ENCODE measurements at places on chromosomes 1 and 21. TPM values are rescaled to one million over a fixed set of nuclear protein-coding genes. Genes with fewer than 3 reads are reported as not detected.

- DNase-seq, result no peak
These were observed 42.2 kb upstream of the RALGPS2 start for GRCh38 chr1:178682886-178683285.

DNA sequence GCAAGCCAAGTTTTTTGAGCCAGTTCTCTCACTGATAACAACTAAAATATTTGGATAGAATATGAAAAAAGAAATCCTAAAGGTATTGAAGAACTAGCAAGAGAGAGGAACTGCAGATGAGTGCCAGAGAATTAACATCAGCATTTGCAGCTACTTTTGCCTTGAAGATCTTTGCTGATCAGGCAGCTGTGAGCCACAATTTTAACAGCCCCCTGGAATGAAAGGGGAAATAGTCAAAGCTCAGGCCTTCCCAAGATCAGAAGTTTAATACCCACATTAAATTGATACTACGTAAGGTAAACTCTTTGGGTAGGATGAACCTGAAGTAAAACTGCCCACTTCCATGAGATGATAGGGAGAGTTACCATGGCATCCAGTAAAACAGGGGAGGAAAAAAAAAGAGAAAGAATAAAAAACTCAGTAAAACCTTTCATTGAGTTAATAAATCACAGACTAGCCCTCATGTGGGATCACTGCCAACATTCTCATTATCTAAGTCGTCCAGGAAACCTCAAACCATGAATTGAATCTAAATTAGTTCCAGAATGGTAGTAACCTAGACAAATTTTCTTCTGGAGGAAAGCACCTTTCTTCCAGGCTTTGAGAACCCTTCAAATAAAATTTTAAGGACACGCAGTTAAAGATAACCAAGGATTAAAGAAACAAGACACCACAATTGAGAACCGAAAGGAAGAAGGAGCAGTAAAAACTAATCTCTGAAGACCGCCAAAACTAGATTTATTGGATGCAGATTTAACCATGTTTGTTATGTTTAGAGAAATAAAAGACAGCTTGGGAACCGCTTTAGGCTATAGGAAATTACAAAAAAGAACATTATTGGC, 28.3 kb downstream of the SCP2 start:
- DNase-seq, result no peak

- DNase-seq, result no peak
These were observed 1156.3 kb upstream of the B3GALT2 start for GRCh38 chr1:194342484-194343262.

Gene SYPL2
- total RNA-seq, result 12.9 TPM

Gene TSACC
- not detected for total RNA-seq

Gene FMO5
- 2.1 TPM for total RNA-seq

DNA sequence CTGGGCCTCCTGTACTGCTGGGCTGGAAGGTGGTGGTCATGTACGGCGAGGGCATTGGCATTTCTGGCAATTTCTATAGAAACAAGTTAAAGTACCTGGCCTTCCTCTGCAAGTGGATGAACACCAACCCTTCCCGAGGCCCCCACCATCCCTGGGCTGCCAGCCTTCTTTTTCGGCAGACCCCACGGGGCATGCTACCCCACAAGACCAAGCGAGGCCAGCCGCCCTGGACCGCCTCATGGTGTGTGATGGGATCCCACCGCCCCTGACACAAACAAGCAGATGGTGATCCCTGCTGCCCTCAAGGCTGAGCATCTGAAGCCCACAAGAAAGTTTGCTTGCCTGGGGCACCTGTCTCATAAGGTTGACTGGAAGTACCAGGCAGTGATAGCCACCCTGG, 76.0 kb downstream of the NFASC start:
- no peak for DNase-seq

DNA sequence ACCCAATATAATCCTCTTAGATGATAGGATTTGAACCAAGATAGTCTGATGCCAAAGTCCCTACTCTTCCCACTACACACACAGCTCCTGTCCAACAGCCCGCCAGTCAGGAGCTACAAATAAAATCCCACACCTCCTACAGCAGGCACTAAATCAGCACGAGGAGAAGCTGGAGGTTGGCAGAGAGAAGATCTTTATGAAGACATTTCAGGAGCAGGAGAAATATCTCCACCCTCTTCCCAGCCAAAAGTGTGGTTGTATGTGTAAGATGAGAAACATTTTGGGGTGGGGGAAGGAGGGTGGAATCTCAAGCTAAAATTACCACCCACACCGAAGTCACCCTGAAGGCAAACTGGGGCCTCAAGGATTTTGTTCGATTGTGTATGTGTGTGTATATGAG, 54.5 kb downstream of the PLXNA2 start:
- DNase-seq, result no peak

Gene BCL2L15
- 0.15 TPM for total RNA-seq

DNA sequence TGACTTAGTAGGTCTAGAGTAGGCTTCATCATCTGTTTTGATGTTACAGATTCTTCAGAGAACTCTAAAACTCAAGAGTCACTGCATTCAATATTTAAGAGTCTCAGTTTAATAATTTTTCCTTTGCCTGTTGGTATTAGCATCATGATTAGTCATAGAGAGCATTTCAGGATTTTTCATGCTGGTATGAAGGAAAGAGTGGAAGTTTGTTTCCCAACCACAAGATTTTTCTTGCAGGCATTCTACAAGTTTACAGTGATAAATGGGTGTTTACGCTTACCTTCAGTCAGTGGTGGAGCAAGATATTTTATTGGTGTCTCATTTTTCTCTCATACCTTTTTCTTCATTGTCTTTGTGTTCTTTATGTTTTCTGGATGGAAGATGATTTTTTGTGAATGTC, 58.4 kb upstream of the MYOCOS start:
- no peak for DNase-seq

DNA sequence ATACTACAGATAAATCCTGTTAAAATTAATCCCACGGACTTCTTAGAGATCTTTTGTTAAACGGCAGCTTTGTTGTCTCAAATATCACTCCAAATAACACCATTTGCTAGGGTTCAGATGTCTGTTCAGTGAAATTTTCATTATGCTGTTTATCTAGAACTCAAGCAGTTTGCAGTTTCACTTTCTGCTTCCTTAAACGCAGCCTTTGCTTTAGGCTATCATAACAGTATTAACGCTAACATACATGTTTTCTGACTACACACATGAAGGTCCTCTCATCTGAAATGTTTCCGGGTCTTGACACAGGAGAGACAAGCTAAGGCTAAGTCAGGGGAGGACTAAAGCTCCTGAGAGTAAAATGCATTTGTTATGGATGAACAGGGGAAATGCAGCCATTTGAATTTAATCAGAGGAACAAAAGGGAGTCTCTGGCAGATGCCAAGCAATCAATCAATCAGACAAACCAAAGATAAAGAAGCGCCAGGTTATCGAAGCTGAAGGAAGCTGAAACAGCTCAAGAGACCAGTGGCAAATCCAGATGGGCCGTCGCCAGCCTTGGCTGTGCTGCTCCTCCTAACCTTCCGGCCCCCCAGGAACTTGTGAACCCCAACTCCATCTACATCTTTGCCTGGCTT, 16.9 kb downstream of the CCSAP start:
- DNase-seq, result no peak

Gene HSPB7
- 2,213 TPM for total RNA-seq

- DNase-seq, result no peak
These were observed 13.4 kb downstream of the CLEC20A start for GRCh38 chr1:178483251-178483957.

Gene SNX7
- total RNA-seq, result 20.1 TPM

Gene ETV3L
- total RNA-seq, result not detected

Data from right cardiac atrium (tissue), 5 donors.